ENCODE measurements at places on chromosomes 2 and 18.

GRCh38 chr2:241857572-241858121 is 1.0 kb downstream of the PDCD1 start:
- no peak for DNase-seq

- no peak for DNase-seq
These were observed 56.7 kb upstream of the ZDBF2 start for GRCh38 chr2:206217743-206218142.

DNA sequence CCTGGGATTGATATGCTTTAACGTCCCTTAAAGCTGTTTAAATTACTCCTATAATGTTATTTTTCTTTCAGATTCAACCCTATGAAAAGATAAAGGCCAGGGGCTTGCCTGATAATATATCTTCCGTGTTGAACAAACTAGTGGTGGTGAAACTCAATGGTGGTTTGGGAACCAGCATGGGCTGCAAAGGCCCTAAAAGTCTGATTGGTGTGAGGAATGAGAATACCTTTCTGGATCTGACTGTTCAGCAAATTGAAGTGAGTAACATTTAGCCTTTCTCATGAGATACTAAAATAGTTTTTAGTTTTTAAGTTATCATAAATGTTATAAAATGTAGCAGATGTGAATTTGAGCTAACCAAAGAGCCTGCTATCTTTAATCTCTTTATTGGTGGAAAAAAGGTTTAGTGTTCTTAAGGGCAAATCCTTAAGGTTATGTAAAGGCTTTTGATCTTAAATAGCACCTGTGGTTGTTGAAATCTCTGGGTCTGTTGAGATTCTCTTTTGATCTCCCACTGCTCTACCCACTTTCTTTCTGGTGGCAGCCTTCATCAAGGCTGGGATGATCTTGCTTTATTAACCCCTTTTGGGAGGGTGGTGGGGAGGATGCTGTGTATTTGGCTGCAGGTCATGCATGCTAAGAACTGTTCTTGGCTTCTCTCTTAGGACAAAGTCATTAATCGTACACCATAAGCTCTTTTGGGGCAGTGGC is 40.9 kb downstream of the UGP2 start:
- no peak for DNase-seq

- no peak for DNase-seq
These were observed 599.4 kb downstream of the XIRP2 start for GRCh38 chr2:167487728-167488127.

GRCh38 chr18:57885931-57886330 is 82.8 kb upstream of the ATP8B1 start:
- DNase-seq: no peak

- DNase-seq: no peak
These were observed 123.8 kb downstream of the NCKAP5 start for GRCh38 chr2:133444465-133444864.

DNA sequence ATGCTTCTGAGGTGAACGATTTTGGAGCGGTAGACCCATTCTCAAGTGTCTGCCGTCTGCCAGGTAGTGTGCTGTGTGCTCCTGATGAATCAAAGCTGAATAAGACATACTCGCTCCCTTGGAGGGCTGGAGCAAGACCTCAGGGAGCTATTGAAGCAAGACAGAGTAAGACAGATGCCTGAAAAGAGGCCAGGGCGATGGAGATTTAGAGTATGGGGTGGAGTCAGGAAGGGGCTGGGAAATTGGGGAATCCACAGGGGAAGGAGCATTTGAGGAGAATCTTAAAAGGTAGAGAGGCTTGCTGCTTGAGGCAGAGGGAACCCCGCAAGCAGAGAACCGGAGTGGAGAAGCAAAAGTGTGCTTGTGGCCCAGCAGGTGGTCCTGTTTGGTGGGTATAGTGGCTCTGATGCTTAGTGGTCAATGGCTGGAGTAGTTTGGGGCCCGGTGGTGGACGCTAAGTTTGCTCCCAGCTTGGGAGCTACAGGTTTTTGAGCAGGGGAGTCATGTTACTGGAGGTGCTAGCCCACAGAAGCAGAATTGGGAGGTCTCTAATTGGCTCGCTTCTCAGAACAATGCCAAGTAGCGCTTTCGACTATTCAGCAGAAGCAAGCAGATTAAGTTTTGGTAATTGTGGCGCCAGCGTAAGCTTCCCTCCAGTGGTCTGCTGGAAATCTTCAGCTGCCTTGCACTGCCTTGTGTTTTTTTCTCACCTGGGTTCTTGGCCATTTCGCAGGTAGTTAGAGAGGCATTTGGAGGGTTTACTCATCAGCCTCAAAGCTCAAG is 2.0 kb downstream of the CNNM4 start:
- no peak for DNase-seq

DNA sequence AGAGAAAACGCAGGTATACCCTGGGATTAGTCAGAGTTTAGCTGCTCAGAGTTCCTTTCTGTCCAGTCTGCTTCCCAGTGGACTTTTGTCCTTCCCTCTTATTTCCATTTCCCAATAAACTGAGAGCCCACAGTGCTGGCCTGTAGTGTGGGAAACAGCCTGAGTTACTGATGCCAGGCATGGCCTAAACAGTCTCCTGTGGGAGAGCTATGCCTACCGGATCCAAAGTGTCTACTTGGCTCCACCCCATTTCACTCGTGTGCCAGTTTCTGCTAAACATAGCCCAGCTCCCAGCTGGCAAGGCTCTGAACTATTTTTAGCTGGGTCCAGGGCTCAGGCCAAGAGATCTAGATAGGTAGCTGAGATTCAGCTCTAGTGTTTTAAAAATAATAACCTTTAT is 15.6 kb upstream of the PPP1CB start:
- DNase-seq: peak; percentile 36

DNA sequence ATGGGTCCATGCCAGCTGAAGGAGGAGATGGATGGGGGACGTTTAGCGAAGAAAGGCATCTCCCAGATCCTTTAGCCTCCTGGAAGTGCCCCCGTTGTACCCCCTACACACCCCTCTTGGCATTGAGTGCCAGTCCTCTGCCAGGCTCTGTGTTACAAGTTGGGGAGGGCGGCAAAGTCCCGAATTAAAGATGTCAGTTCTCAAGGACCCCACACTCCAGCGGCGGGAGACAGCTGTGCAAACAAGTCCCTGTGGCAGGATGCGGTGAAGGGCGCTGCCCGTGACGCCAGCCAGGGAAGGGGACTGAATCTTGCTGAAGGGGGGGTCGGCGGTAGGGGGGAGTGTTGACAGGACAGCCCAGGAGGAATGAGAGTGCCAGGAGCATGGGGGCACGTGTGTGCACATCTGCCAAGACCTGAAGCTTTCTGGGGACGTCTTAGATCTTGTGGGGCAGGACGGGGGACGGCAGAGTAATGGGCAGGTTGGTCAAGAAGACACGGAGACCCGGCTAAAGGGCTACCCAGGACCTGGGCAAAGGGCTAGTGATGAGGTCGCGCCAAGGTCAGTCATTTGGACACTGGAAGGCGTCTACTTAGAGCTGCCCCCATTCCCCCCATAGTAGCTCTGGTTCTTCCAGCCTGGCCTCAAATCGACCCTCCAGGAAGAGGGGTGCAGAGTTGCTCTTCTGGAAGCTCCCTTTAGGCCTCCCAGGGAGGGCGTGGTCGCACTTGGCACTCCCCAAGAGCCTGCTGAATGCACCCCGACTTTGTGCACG is 2.8 kb upstream of the CTDSP1 start:
- DNase-seq: no peak

DNA sequence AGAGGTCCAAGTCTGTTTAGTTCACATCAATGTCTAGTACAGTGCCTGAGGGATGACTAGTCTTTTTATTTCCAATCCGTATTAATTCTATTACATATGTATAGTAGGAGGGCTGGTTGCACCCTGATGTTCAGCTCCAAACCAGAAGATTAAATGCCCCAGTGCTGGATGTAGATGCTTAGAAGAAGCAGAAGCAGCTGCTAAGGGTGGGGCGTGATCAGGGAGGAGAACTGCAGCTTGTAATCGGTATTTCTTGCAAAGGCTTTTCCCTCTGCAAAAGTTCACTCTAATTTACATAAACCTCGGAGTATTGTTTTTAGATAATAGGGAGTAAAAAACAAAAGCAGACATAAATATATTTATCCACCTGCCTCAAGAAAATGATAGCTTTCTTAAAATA is 145.3 kb upstream of the ITGA4 start:
- no peak for DNase-seq

DNA sequence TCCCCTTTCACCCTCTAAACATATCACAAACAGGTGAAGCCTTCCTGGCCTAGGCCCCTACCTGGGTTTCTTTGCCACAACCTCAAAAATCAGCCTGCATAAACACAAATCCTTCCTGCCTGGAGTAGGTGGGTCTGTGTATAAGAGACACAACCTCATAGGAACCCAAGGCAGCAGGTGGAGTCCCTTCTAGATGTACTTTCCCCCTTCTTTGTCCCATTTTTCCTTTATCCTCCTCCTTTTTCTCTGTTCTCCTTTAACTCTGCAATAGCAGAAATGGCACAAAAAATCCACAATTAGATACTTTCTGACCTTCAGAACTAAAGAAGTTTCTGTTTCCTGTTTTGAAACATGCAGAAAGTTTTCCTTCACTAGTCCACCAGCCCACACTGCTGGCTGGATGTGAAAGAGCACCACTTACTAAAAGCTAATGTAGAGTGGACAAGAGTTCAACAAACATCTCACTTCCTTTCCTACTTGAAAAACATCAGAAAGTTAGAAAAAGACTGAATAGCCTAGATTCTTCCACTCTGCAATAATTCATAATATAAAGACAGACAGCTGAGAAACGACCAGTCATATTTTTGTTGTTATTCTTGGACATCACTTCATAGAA is 11.2 kb downstream of the SLC40A1 start:
- no peak for DNase-seq

DNA sequence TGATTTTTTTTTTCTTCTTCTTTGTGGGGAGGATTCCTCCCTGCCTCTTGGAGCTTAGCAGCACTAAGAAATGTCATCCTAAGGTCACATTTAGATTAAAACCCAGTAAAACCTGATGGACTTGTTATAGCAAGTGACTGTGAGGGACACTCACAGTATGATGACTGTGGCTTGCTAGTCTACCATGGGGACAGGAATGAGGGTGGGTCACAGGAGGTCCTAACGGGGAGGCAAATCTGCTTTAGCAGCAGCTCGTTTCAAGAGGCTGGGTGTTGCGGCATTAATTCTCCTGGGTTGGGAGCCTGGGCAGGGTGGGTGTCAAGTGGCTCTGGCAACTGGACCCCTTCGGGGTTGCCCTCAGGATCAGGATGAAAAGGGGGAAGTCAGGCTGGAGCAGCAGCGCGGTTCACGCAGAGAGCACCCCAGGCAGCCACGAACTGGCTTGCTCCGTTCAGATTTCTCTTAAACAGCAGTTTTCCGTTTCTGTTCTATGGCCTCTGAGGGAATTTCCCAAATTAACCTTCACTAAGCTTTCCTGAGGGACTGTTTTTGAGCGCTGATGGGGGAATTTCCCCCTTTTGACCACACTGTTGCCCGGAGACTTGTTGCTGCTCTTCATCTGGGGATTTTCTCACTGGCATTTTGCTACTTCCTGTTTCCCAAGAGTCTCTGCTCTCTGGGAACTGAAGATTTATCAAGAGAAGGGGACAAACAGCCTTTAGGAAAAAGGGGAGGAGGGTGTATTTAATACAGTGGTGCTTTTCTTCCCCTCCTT is 59.8 kb upstream of the PELI1 start:
- DNase-seq: peak; percentile 17

DNA sequence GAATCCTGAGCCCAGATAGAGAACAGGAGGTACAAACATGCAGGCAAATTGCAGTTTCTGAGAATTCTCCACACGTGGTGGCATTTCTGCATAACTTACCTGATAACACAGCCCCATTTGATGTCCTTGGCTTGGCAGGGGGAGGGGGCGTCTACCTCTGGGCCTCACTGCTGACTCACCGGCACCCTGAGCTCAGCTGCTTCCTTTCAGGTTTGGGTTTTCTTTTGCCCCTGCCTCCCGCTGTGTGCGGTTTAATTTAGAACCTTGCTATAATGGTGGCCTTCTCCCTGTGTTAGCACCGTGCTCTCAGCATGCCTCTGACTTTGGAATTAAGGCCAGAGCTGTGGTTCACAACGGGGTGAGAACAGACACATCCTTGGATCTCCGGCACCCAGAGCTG is 4.4 kb downstream of the CTIF start:
- DNase-seq: no peak

DNA sequence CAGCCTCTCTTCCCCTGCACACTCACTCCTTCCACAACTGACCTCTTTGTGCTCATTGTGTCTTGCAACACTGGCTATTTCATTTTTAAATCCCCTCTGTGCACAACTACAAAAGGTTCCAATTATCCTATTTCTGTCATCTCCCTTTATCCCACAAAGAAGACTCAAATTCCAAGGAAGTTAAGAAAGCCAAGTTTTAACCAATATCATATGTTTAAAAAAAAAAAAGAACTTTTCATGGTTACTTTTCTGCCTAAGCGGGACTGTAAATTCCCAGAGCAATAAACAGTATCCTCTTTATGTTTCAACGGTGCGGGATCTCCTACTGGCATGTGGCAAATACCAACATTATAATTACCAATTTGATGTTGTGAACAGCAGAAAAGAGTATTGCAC is 83.8 kb downstream of the DOCK10 start:
- DNase-seq: no peak

- no peak for DNase-seq
These were observed 167.8 kb upstream of the VRK2 start for GRCh38 chr2:57878866-57879210.

DNA sequence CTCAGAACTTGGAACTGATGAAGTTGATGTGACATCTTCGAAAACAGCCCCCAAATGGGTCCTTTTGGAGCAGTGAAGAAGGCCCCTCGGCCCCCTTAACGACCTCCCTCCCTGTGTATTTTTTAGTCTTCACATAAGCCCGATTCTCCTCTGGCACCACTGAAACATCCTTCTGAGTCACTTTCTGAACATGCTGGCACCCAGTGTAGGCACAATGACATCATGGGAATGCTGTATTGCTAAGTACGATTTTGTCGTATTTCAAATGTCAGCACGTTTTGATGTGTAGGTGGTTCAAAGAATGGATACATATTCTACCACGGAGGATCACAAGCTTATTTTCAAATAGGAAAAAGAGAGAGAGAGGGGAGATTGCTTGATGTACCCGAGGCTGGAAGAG is 111.7 kb upstream of the RIOK3 start:
- no peak for DNase-seq

GRCh38 chr2:217527590-217528202 is 475.1 kb downstream of the TNS1 start:
- no peak for DNase-seq

- DNase-seq: no peak
These were observed 229.2 kb downstream of the GALR1 start for GRCh38 chr18:77478646-77479442.

GRCh38 chr2:38274286-38275276 is 102.5 kb downstream of the ATL2 start:
- DNase-seq: peak; percentile 63

GRCh38 chr2:46980786-46981573 is 65.4 kb upstream of the MCFD2 start:
- no peak for DNase-seq

- no peak for DNase-seq
These were observed 182.7 kb downstream of the ANAPC1 start for GRCh38 chr2:111701266-111701665.

- no peak for DNase-seq
These were observed 61.9 kb upstream of the RND3 start for GRCh38 chr2:150549381-150549780.

GRCh38 chr2:239763433-239764097 is 261.6 kb downstream of the NDUFA10 start:
- peak; percentile 55 for DNase-seq

GRCh38 chr2:96161898-96162297 is 16.7 kb upstream of the DUSP2 start:
- no peak for DNase-seq
